Spinal cord (tissue), 10 donors: ENCODE measurements at places on chromosomes 1 and 21. TPM values are rescaled to one million over a fixed set of nuclear protein-coding genes. Genes with fewer than 3 reads are reported as not detected.

The BRWD1 gene
- 95.8 TPM for polyA plus RNA-seq

The EFHD2 gene
- 45.8 TPM for polyA plus RNA-seq

The CD1E gene
- polyA plus RNA-seq = not detected

The C8B gene
- not detected for polyA plus RNA-seq

The ANGPTL1 gene
- polyA plus RNA-seq = 4.9 TPM

The TNNT2 gene
- polyA plus RNA-seq = 1.9 TPM

The IFNGR2 gene
- 67.1 TPM for polyA plus RNA-seq

The RXFP4 gene
- not detected for polyA plus RNA-seq

The AUNIP gene
- 2.2 TPM for polyA plus RNA-seq

The HTR1D gene
- 5.1 TPM for polyA plus RNA-seq
